BE2C (cell line): ENCODE measurements at places on chromosomes 13 and 19.

GRCh38 chr13:23695711-23696464, 125.7 kb downstream of the TNFRSF19 start:
- DNase-seq: no peak

GRCh38 chr13:28246891-28247290, 108.5 kb downstream of the PAN3 start:
- no peak for DNase-seq

DNA sequence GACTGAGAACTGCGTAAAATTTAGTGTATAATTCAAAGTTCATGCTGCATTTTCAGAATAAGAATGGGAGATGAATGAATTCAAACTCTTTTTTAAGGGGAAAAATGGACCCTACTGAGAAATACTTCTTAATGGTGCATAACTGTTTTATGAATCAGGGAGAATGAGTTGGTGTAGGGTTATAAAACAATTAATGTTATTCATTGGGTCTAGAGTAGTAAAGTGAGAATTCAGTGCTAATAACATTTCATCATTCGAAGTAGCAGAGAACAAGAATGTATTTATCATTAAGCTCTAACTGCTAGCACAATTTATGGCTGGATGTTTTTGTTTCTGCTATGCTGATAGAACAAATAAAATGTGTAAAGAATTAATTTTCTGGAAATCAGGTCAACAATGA, 310.2 kb downstream of the SLITRK5 start:
- DNase-seq: no peak

GRCh38 chr19:51441410-51442390, 16.6 kb downstream of the SIGLEC8 start:
- DNase-seq: no peak

DNA sequence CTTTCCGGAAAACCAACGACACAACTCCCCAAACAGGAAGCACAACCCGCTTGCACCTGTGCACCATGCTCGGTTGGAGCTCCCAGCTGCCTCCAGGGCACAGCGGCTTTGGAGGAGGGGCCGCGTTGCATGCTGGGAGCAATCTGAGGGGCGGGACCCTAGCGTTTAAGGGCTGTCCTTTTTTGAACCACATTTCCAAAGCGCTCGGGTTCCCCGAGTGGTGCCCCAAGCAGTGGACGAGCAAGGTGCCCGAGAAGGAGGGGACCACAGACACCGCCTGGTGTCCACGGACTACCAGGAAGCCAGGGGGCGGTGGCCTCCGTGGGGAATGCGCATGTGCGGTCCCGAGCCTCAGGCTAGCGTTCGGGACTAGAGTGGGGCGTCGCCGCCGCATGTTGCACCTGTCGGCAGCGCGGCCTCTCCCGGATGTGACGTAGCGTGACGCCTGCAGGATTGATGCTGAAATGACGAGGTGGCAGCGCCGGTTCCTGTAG, 11.9 kb upstream of the ZNF57 start:
- no peak for DNase-seq

GRCh38 chr19:58380037-58380661, 681 bp downstream of the ZNF837 start:
- DNase-seq: no peak

GRCh38 chr19:23263870-23264590, 13.8 kb upstream of the ZNF724 start:
- DNase-seq: no peak

- no peak for DNase-seq
Measured at GRCh38 chr13:92823059-92823458, 403.5 kb upstream of the GPC6 start.

- DNase-seq: no peak
Measured at GRCh38 chr19:32231691-32232090, 113.7 kb upstream of the ZNF507 start.

DNA sequence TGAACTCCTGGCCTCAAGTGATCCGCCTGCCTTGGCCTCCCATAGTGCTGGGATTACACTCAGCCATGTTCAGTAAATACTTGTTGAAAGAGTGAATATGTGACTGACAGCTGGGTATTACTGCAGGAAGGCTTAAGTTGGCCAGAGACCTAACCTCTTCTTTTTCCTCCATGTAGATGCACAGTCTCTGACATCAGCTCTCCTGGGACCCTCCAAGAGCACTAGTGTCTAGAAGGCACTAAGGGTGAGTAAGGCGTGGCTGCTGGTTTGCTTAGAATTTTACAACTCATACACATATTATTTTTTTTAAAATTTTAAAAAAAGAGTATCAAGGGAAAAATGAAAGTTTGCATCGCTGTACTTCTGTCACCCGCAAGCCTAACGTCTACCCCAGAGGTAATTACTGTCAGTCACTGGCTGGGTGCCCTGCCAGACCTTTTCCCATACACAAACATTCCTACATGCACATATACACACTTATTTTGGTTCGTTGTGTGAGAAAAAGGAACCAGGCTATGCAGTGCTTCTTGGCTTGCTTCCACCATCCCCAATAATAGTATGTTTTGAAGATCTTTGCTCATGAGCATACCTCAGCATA, 122.0 kb downstream of the SIPA1L3 start:
- DNase-seq: no peak

DNA sequence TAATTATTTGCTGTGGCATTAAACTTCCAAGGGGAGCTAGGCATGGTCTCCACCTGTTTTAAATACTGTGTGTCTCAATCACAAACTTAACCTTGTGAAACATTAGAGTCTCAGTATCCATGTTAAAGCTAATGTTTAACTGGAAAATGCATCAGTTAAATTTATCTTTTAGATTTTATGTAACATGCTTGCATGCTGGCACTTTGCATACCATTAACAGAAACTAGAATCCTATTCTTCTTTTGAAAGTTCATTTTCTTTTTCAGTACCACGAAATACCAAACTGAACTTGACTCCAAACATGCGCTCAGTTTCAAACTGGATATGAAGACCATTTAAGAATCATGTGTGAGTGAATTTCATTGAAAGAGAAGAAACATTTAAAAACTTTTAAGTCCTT, 328.9 kb upstream of the SLC10A2 start:
- no peak for DNase-seq

- no peak for DNase-seq
Measured at GRCh38 chr13:112839356-112840105, 129.5 kb upstream of the MCF2L start.

DNA sequence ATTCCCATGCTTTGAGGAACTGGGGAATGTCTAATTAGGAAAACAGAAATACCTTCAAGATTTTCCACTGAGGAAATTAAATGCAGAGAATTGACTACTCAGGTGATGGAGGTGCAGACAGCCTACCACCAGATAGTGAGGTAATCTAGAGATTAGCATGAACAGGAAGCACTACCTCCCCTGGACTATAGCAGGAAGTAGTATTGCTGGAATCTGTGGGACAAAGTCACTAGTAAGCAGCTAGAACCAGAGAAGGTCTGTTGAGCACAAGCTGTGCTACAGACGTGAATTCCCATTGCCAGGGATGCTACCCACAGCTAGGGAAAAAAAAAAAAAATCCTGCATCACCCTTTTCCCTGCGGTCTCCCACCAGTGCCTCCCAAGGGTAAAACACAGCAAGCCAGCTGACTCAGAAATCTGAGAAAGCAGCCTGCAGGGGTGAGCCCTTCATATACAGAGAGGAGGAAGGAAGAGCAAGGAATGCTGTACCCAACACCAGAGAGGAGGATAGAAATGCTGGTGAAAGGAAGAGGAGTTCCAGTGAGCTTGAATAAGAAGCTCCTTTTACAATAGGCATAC, 10.2 kb downstream of the ENOX1 start:
- DNase-seq: no peak

DNA sequence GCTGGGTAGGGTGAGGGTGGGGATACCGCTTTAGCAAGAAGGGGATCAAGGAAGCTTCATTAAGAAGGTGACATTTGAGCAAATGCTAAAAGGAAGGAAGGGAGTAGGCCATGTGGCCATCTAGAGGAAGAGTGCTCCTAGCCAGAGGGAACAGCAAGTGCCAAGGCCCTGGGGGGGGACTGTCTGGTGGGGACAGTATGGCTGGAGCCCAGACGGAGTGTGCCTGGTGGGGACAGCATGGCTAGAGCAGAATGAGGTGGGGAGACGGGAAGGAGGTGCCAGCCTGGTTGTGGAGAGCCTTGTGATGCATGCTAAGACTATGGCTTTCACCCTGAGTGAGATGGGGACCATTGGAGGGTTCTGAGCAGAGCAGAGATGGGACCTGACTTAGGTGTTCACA, 2.1 kb upstream of the TGFB1 start:
- DNase-seq: no peak

GRCh38 chr13:42396901-42397655, 125.1 kb downstream of the AKAP11 start:
- DNase-seq: no peak

DNA sequence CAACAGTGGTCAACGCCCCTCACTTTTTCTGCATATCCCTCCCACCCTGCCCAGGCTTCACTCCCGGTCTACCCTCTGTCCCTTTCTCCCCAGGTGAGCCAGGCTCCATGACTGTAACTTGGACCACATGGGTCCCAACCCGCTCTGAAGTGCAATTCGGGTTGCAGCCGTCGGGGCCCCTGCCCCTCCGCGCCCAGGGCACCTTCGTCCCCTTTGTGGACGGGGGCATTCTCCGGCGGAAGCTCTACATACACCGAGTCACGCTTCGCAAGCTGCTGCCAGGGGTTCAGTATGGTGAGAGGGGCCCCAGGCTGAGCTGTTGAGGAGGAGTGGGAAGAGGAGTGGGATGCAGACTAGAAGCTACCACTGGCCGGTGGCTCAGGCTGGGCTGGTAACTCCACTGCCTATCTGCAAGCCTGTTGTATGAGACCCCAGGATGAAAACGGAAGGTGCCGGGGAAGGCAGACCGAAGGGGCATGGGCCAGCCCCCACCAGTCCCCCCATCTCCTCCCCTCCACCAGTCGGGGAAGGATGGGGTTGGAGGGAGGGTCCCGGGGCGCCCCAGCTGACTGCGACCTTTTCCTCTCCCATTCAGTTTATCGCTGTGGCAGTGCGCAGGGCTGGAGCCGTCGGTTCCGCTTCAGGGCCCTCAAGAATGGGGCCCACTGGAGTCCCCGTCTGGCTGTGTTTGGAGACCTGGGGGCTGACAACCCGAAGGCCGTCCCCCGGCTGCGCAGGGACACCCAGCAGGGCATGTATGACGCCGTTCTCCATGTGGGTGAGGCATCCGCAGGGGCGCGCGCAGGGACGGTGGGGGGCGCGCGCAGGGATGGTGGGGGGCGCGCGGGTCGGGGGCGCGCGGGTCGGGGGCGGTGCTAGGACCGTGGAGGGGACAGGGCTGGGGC, 14.4 kb downstream of the ACP7 start:
- no peak for DNase-seq

GRCh38 chr19:34452723-34453122, 24.5 kb downstream of the UBA2 start:
- DNase-seq: no peak
